Daoy (cell line): ENCODE measurements at places on chromosomes 5 and 9. TPM values are rescaled to one million over a fixed set of nuclear protein-coding genes. Genes with fewer than 3 reads are reported as not detected.

GRCh38 chr5:73786043-73786831 is 160.2 kb downstream of the ARHGEF28 start:
- no peak for DNase-seq

- no peak for DNase-seq
Measured at GRCh38 chr5:161630948-161631347, 54.6 kb upstream of the GABRA6 start.

DNA sequence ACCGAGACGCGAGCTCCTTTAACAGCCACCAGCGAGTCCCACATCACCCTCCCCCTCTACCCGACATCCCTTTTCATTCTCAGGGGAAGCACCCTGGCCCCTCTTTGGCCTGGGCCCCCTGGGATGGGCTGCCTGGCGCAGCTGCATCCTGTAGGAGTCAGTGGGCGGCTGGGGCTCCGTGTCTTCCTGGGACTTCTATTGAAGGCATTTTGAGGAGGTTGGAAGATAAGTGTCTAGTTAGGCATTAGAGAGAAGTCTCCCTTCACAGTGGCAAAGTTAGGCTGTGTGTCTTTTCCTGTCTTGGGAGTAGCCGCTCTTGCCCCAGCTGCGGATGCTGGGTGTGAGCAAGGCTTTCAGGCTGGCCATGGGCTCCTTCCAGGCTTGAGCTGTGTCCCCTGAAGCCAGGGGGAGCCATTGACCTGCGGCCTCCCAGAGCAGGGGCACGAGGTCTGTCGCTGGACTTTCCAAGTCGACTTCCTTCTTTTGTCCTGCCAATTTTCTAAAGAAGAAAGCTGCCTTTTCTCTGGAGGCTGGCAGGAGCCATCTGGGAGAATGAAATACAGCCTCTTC is 18.6 kb upstream of the NKD2 start:
- DNase-seq: no peak

- DNase-seq: no peak
Measured at GRCh38 chr9:84239343-84239742, 101.2 kb downstream of the SLC28A3 start.

DNA sequence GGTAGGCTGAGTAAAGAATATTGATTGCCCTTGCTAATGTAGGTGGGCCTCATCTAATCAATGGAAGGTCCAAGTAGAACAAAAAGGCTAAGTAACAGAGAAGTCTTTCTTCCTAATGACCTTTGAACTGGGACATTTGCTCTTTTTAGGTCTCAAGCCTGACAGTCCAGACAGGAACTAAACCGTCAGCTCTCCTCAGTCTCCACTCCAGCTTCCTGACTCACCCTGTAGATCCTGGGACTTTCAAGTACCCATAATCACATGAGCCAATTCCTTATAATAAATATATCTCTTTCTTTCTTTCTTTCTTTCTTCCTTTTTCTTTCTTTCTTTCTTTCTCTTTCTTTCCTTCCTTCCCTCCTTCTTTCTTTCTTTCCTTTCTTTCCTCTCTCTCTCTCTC is 479.5 kb upstream of the PAPPA start:
- DNase-seq: peak; percentile 49

DNA sequence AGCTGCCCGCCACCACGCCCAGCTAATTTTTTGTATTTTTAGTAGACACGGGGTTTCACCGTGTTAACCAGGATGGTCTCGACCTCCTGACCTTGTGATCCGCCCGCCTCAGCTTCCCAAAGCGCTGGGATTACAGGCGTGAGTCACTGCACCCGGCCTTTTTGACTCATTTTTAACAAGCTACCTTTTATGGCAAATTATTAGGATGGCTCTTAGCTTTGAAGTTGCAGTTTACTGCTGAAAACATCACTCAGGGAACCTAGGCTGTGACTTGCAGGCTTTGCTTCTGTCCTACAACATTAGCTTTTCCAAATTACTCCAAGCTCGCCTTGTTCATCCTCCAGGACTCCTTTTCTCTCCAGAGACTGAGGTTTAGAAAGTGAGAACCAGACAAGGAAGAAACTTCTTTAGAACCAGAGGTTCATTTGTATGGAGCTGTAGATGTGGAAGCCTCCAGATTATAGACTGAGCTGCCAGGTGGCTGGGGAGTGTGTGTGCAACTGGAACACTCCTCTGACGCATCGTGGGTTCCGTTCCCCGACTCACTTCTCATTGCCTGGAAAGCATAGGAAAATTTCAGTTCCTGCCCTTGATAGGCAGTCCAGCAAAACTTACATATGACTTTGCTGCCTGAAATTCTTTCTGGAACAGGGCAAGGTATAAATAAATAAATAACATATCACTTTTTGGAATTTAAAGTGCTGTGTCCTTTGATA is 23.8 kb upstream of the SPTAN1 start:
- DNase-seq: peak; percentile 19

HAVCR2 gene
- 0.12 and 0.97 TPM in 2 replicates for total RNA-seq

PTPN3 gene
- 10.4 and 25.4 TPM in 2 replicates for total RNA-seq
